ENCODE measurements at places on chromosomes 1 and 21.

DNA sequence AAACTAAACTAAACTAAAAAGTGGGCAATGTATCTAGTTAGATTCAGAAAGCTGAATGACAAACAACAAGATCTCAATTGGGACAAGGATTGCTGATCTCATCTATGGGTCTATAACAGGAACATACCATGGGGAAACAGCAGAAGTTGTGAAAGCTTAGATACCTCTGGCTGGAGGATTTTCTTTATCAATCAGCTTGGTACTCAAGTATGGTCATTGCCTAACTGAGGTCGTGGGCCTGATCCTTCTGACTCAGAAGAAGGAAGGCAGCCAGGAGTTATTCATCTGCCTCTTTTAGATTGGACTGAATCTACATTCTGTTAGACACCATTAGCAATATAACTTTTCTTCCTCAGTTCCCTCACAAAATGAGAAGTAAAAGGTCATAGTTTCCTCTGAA lies 39.7 kb downstream of the DNTTIP2 start:
- no peak for DNase-seq

DNA sequence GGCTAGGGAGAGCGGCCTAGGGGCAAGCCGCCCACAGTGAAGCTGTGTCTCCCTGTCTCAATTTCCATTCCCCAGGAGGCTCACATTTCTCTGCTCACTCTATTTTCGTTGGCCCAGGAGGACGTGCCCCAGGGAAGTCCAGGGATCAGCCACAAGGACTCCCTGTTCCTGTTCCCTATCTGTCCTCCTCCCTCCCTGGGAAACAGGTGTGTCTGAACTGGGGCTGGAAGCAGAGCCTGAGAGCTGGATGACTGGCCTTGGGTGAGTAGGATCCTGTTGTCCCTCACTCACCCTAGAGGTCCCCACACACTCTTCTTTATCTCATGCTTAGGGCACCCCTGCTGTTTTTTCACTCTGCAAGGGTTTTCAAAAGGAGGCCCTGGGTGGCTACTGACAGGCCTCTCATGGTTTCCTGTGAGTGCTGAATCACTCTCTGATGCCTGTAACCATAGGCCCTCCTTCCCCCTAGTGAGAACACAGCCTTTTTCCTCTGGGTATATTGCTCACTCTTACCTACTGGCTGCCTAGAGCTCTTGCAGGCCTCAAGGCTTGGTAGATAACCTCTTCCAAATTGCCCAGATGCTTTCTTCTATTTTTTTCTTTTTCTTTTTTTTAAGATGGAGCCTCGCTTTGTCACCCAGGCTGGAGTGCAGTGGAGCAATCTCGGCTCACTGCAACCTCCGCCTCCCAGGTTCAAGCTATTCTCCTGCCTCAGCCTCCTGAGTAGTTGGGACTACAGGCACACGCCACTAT lies 3.3 kb upstream of the UTP11 start:
- no peak for DNase-seq

- DNase-seq: no peak
Measured at GRCh38 chr1:79497193-79497773, 490.8 kb upstream of the ADGRL4 start.

DNA sequence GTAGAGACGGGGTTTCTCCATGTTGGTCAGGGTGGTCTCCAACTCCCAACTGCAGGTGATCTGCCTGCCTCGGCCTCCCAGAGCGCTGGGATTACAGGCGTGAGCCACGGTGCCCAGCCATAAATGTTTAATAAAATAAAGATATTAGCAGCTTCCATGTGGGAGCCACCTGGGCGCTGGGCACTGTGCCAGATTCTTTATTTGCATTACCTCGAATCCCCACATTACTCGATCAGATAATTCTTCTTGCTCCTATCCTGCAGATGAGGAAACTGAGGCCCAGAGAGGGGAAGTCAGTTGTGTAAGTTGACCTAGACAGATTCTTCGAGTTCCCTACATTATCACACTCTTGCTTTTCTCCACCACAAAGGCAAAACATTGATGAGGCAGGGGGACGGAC lies 24.9 kb upstream of the TENT5B start:
- DNase-seq: no peak

- DNase-seq: no peak
Measured at GRCh38 chr1:208852911-208853310, 608.7 kb upstream of the PLXNA2 start.
